HuH-7.5 (cell line): ENCODE measurements at places on chromosomes 13 and 19.
A peak's percentile ranks its signal among the peaks of the same experiment; 100 is the strongest.

DNA sequence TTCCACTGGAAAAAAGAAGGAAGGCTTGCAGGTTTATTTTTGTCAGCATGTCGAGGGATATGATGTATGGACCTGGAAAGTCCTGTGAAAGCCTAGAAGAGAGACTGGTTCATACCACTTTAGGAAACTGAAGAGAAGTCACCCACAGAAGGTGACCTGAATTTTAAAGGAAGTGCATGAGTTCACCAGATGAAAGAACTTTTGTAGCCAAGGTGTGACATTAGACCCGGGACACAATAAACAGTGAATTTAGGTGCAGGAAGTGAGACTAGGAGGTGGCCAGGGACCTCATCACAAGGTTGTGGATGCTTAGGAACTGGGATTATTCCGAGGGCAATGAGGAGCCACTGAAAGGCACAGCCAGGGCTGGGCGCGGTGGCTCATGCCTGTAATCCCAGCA is 79.1 kb downstream of the ZNF429 start:
- DNase-seq: no peak

- DNase-seq: no peak
Observed at GRCh38 chr13:35780613-35781012, 304.1 kb upstream of the MAB21L1 start.

GRCh38 chr19:2199215-2199614 is 35.5 kb downstream of the DOT1L start:
- DNase-seq: peak; percentile 65

DNA sequence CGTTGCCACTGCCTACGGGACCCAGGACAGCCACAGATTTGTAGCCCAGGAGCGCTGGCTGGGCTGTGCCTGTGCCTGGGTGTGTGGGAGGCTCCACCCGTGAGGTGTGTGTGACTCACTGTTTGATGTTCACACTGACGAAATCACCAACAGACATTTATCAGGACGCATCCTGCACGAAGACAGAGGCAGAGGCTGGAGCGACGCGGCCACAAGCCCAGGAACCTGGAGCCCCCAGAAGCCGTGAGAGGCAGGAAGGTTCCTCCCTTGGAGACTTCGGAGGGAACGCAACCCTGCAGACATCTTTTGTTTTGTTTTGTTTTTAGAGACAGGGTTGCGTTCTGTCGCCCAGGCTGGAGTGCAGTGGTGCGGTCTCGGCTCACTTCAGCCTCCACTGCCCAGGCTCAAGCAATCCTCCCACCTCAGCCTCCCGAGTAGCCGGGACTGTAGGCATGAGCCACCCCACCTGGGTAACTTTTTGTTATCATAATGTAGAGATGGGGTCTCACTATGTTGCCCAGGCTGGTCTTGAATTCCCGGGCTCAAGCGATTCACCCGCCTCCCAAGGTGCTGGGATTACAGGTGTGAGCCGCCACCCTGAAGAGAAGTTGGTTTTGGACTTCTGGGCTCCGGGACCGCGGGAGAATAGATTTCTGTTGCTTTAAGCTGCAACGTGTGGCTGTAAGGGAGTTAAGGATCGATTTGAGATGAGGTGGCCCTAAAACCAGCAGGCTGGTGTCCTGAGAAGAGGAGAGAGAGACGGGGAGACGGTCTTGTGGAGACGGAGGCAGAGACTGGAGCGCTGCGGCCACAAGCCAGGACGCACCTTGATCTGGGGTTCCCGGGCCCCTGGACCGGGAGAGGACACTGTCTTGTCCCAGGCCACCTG is 24.9 kb upstream of the WDR18 start:
- DNase-seq: peak; percentile 75
